ENCODE measurements at places on chromosomes 2 and 18.

DNA sequence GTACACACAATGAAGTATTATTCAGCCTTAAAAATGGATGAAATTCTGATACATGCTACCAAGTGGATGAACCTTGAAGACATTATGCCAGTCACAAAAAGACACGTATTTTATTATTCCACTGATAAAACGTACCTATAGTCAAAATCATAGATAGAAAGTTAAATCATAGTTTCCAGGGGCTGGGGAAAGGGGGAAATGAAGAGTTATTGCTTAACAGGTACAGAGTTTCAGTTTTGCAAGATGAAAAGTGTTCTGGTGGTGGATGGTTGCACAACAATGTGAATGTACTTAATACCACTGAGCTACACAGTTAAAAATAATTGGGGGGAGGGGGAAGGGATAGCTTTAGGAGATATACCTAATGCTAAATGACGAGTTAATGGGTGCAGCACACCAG, 279.0 kb upstream of the STON1 start:
- no peak for DNase-seq

DNA sequence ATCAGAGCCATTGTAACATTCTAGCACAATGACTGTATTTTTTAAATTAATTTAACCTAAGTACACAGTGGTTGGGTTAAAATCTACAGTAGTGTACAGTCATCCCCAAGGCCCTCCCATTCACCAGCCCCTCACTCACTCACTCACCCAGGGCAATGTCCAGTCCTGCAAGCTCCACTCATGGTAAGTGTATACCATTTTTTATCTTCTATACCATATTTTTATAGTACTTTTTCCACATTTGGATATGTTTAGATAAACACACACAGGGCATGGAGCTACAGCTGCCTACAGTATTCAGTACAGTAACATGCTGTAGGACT, 72.1 kb downstream of the COPS8 start:
- no peak for DNase-seq

DNA sequence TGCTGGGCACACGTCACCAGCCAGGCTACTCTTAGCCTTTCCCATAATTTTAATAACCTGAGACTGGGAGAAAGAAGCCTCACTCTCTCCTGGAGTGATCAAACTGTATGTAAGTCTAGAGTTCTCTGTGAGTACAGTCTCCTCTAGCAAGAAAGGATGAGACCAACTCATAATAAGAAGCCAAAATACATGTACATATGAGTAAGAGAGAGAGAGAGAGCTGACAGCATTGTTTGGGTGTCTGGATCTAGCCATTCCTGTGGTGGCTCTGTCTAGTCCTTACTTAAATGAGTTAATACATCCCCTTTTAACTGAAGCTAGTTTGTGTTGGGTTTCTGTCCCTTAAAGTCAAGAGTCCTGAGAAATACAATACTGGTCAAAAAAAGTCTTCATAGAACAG, 26.0 kb upstream of the ANXA4 start:
- no peak for DNase-seq

GRCh38 chr18:7290077-7290476, 59.2 kb downstream of the LRRC30 start:
- DNase-seq: no peak

DNA sequence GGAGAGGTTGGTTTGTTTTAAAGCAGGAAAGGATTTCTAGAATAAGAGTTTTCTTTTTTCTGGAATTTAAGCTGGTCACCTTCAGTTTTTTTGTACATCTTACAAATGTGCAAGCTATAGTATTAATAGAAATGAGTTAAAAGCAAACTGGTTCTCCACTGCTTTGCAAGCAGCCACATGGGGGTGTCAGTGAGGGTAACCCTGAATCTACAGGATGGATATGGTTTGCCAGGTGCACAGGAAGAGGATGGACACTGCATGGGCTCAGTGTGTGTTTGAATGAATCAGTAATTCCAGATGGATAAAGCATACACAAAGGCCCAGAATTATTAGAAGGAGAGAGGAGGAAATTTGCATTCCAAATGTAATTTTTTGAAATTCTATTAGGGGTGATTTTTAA, 89.0 kb downstream of the MAPRE2 start:
- no peak for DNase-seq

GRCh38 chr2:131168538-131168937, 40.8 kb upstream of the POTEE start:
- no peak for DNase-seq

DNA sequence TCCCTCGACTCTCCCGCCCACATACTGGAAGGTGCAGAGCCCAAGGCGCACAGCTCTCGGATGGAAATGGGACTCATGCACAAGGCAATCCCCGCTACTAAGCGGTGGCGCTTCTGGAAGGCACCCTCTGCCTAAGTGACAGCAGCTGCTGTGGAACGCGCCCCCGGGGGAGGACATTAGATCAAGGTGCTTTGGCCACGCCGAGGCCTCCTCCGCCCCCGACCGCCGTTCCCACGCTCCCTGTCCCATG, 202 bp downstream of the MCEE start:
- DNase-seq: no peak

GRCh38 chr2:134758633-134759032, 39.8 kb upstream of the TMEM163 start:
- DNase-seq: no peak

DNA sequence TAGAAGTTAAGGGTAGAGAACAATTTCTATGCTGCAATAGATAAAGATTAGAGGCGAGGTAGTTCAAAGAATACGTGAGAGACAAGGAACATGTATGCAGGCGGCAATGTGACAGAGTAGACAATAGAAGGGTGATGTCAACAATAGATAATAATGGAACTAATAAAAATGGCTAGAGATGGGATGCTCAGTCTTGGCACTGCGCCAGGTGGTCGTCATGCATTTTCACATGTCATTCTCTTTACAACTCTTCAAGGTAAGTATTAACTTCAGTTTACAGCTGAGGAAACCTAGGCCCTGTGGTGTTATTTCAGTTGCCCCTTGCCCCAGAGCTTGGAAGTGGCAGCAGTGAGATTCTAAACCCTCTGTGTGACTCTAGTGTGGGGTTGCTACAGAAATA, 890.7 kb upstream of the CELF4 start:
- DNase-seq: no peak

DNA sequence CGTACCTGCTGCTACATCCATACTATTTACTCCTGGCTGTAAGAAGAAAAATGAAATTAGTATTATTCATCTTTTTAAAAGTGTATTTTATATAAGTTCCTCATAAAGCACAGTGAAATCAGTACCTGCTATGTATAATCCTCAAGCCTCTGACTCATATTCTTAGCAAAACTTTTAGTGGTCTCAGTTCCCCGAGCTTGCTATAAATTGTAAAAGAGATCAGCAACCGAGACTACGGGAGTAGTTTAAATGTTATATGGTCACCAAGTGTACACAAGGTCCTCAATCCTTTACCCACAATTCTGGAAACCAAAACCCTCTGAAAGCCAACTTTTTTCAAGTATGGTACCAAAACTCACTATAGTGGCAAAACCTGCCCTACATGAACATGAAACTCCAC, 24.2 kb downstream of the PRPF40A start:
- DNase-seq: no peak

DNA sequence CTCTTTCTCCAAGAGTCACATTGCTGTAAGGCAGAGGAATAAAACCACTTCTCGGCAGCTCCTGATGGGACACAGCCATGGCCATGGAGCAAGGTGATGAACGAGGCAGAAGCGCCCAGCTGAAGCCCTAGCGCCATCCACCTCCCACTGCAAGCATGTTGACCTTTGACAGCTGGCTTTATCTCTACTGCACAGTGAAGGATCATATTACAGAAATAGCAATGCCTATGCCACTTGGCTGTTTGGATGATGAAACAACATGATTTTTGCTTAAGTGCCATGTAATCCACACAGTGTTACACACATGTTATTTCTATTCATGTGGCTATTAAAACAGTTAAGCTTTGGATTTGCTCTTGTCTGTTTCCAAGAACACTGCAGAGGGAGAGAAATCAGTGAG, 167.7 kb downstream of the VAPA start:
- DNase-seq: no peak
